ENCODE measurements at places on chromosomes 16 and 17.
A peak's percentile ranks its signal among the peaks of the same experiment; 100 is the strongest.

DNA sequence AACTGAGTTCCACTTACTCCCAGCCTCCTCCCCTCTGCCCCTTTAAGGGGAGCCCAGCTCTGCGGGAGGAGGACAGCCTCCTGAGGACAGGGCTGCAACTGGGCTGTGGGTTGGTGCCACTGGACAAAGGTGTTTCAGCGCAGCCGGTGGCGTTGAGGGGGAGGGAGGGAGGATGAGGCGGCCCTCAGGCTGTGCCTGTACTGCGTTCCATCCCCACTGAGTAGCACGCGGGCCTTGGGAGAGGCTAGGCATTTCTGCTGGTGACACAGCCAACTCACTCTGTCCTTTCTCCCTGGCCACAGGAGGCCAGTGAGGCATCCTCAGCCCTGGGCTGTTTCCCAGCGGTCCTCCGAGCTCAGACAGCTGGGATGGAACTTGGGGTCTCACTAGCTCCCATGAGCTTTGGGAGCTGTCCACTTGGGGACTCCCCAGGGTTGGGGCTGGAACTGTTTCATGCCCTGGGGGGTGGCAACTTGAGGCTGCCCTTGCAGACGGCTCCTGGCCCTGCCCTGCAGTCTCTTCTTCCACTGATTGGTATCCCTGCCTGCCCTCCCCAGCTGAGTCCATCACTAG lies 70.5 kb downstream of the MPRIP start:
- DNase-seq: no peak

DNA sequence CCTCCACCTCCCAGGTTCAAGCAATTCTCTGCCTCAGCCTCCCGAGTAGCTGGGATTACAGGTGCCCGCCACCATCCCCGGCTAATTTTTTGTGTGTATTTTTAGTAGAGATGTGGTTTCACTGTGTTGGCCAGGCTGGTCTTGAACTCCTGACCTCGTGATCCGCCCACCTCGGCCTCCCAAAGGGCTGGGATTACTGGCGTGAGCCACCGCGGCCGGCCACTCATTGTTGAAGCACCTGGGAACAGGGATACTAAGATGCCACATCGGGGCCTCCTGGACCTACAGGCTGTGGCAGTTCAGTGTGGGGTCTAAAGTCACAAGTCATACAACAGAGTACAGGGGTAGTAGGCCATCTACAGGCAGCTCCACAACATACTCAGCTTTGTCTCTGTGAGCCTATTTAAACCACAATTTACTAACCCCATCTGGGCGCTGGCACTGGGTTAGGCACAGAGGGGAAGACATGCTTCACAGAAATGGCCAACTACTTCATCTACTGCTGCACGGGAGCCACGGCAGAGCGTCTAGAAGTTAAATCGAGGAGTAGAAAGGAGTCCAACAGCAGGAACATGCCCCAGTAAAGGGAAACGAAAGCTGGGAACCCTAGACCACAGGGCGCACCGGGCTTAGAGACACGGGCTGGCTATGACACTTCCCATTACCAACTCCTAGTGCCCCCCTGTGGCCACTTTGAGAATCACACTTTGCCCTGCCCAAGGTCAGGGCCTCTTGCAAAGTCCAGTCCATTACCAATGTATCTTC lies 4.3 kb downstream of the VAMP2 start:
- peak; percentile 87 for DNase-seq

DNA sequence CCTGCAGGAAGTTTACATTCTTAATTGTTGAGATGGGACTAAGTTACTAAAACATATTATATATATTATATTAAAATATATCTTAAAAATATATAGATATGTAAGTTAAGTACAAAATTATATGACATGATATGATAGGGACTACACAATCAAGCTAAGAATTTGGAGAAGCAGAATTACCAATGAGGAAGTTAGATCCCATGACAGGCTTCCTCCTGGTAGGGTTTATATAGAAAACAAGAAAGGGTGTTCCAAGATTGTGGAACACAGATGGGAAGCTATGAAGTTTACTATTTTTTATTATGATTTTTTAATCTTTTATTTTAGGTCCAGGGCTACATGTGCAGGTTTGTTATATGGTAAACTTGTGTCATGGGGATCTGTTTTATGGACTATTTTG lies 260.8 kb upstream of the ZFHX3 start:
- DNase-seq: no peak

- DNase-seq: no peak
Measured at GRCh38 chr17:81371910-81372760, 23.1 kb upstream of the BAHCC1 start.

GRCh38 chr17:72654706-72655105 lies 437.8 kb downstream of the SLC39A11 start:
- no peak for DNase-seq

- no peak for DNase-seq
Measured at GRCh38 chr16:21284414-21284813, 6.3 kb upstream of the CRYM start.

- no peak for DNase-seq
Measured at GRCh38 chr16:84765616-84766580, 53.9 kb upstream of the CRISPLD2 start.

DNA sequence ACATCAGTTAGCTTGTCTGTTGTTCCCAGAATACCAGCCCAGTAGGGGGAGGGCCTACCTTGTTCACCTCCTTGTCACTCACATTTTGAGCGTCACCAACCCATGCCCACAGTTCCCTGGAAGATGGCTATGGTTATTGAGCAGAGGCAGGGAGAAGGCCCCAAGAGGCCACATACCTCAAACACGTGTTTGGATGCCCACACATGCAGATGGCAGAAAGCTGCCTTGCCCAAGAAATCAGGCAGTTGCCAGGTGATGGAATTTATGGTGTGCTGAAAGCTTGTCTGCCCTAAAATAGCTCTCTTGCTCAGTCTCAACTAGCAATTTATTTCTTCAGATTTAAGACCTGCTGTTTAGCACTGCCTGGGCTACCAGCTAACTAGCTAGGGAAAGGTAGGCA lies 16.5 kb upstream of the CMTM4 start:
- no peak for DNase-seq

DNA sequence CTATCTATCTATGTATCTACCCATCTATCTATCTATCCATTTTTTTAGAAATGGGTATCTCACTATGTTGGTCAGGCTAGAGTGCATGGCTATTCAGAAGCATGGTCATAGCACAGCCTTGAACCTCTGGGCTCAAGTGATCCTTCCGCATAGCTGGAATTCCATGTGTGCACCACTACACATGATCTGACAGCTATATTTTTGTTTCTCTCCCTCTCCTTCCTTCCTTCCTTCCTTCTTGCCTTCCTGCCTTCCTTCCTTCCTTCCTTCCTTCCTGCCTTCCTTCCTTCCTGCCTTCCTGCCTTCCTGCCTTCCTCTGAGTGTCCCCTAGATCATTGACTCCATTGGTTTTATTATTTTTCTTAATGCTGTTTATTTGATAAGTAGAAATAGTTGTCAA lies 108.1 kb downstream of the HS3ST4 start:
- no peak for DNase-seq

DNA sequence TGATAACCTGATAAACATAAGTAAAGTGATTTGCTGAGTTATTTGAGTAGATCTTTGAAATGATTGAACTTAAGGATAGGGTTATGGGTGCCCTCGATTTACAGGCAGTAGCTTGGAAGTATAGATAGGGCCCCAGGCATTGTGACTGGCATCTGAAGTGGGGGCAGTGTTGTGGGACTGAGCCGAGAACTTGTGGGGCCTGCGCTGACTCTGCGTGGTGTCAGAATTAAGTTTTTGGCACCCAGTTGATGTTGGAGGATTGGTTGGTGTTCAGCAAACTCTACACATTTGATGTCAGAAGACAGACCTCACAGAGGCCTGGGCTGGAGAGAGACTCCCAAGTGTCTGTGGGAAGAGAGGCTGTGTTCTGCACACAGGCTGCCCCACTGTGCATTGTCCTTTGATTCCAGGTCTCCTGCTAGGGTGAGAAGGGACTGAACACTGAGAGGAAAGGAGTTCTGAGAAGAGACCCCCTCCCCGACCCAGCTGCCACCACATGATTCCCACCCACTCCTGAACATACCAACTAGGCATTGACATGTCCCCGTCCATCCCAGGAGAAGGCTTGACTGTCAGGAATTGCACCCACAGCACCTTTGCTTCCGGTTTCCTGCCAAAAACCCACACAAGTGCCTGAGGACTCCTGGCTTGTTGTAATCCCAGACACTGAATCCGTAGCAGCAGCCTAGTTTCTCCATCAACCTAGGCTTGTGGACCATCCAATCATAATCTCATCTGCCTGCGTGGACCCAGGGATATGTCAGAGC lies 4.5 kb downstream of the ZNF267 start:
- no peak for DNase-seq

- DNase-seq: no peak
Measured at GRCh38 chr17:55140809-55141208, 124.0 kb upstream of the HLF start.

- DNase-seq: no peak
Measured at GRCh38 chr16:12245921-12246720, 269.6 kb downstream of the SNX29 start.

GRCh38 chr17:73609758-73610157 lies 34.5 kb downstream of the SDK2 start:
- DNase-seq: no peak

DNA sequence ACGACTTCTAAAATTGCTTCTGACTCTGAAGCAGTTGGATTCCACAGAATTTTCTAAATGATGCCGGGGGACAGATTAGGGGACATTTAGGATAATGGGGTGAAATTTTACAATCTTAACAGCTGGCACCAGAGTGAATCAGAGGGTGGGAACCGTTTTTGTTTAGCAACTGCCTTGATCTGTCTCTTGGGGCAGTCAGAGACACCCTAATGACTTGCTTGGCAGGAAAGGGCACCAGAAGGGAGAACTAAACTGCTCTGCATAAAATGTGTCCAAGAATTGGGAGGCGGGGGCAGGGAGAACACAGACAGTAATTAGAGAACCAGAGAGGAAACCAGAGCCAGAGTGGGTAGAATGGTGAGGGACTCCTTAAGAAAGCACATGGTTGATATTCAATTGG lies 6.1 kb upstream of the ABCC12 start:
- no peak for DNase-seq

DNA sequence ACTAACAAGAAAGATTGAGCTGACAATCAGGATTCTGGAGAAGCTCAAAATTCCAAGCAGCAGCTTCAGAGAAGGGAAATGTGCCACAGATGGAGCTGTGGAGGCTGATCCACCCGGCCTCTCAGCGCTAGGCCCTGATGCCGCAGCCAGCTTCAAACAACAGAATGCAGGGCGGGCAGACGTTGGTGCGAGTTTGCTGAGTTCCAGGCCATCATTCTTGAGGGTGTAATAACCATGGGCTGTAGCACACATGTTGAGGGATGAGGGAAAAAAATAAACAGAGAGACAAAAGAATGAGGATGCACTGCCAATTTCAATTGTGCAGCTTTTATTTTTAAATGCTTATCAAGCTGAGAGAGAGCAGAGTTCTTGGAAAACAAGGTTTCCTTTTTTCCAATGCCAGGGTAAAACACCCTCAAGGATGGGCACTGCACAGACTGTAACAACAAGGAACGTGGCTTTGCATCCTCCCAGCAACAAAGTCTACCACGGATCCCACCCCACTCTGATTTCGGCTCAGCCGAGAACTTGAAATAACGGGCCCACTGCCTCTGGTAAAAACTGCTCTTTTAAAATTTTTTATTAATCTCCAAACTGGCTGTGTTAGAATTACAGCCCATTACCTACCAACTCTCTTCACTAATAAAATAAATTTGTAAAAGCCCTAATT lies 90.2 kb downstream of the SMG6 start:
- no peak for DNase-seq

GRCh38 chr17:13204607-13205237 lies 186.9 kb upstream of the ELAC2 start:
- no peak for DNase-seq

DNA sequence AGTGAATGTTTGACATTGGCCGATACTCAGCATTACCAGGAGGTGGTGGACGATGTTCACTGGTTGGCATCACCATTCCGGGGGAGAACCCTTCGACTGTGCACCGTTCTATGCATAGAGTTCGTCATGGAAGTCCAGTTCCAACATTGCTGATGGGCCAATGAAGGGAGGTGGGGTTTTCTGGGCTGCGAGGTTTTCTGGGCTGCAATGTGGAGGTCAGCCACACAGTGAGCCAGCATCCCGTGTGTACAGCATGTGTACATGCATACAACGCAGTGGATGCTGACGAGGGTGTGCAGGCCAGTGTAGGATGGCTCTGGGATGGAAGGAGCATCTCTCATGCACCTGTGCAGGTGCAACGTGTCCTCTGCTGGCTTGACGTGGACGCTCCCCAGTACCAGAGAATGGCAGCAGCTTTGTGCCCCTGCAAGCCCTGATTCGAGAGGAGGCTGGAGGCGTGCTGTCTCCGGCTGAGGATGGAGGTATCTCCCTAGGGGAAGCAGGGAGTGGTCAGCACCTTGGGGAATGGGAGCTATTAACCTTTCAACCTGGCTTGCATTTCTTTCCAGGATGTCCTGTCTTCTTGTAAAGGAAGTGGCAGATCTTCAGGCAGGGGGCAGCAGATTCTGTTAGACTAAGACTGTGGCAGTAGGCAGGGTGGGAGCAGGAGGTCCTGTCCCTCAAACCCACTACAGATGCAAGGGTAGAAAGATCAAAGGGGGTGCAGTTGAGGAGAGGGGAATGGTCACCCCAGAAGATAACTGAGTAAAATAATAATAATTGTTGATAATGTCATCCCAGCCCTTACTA lies 98.2 kb downstream of the CYLD start:
- DNase-seq: no peak

- no peak for DNase-seq
Measured at GRCh38 chr17:61575983-61576382, 15.0 kb downstream of the NACA2 start.

GRCh38 chr17:1759529-1759928 lies 2.3 kb upstream of the SERPINF1 start:
- no peak for DNase-seq

DNA sequence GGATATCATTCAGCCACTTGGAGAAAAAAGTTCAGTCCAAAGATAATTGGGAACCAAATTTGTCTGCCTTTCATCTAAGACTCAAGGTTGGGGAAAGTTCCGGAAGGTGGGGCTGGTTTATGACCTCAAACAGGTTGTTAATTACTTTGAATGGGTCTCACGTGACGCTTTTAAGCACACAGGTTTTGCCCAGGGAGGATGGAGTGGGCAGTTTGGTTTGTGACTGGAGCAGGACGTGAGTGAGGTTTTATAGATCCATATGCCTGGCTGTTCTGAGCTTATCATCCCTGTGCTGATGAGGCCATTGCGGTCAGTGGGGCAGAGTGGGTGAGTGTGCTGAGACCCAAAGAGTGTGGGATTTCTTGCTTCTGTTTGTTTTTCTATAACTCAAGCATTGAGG lies 38.7 kb upstream of the GPRC5B start:
- no peak for DNase-seq

- no peak for DNase-seq
Measured at GRCh38 chr17:55304171-55304859, 39.6 kb downstream of the HLF start.

GRCh38 chr17:27797390-27798091 lies 2.8 kb downstream of the NOS2 start:
- DNase-seq: no peak

Data from activated CD4-positive, CD25-positive, alpha-beta regulatory T cell (primary cell).